ENCODE measurements at places on chromosomes 6 and 20.

- DNase-seq, result no peak
Observed at GRCh38 chr20:46661659-46662058, 10.4 kb upstream of the SLC13A3 start.

GRCh38 chr20:57089699-57090144, 176.7 kb downstream of the BMP7 start:
- DNase-seq, result peak; percentile 75

GRCh38 chr20:11780765-11781369, 136.8 kb upstream of the BTBD3 start:
- no peak for DNase-seq

- peak; percentile 20 for DNase-seq
Observed at GRCh38 chr6:87660226-87660911, 41.7 kb downstream of the AKIRIN2 start.

DNA sequence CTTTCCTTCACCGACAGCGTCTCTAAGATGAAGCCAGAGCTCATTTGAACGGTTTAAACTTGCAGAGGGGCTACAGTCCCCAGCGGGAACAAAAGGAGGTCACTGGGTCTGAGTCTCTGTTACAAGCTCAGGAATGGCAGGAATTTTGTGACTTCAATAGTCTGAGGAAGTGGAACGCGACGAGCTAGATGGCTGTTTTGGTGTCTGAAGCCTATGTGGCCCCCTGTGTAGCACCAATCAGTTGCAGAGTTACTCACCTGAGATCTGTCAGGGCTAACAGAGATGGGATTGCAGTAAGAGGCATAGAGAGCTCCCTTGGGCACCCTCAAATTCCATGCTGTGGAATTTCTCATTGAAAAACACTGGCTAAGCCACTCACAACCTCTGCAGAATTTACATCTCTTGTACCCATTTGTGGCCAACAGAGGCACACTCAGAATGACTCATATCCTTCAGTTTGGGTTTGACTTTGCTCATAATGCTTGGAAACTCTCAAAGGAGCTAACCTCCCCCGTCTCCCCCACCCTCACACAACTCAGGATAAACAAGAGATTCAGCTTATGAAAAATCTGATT, 7.1 kb upstream of the TCP11 start:
- no peak for DNase-seq

- no peak for DNase-seq
Observed at GRCh38 chr20:17430125-17430950, 100.8 kb downstream of the BFSP1 start.

DNA sequence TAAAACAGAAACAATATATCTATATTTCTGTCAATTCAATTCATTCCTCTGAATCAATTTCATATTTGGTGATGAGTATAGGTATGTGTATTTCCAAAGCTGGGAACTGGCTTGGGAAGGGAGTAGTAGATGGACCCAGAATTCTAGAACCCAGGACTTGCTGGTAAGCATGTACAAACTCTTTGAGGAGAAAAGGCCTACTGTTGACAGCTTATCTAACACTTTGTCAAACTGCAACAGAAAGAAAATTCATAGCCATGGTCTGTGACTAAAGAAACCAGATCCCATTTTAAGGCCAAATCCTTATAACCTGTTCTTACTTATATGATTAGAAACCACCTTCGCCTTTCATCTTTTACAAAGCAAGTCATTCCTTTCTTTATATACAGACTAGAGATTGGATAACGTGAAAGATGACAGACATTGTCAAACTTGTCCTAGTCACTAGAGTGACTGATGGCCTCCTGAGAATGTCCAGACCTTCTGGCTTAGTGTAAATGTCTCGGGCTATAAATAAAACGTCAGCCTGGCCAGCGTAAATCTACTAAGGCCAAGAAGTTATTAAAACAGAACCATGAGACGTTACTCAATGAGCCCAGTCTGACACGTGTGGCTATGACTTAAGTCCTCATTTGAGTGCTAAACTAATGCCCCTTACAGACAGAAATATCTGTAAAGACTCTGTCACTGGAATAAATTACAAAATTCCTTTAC, 152.3 kb downstream of the ALDH8A1 start:
- DNase-seq, result no peak

All from testis (tissue), 5 donors.